ENCODE measurements at places on chromosomes 6 and 20.

DNA sequence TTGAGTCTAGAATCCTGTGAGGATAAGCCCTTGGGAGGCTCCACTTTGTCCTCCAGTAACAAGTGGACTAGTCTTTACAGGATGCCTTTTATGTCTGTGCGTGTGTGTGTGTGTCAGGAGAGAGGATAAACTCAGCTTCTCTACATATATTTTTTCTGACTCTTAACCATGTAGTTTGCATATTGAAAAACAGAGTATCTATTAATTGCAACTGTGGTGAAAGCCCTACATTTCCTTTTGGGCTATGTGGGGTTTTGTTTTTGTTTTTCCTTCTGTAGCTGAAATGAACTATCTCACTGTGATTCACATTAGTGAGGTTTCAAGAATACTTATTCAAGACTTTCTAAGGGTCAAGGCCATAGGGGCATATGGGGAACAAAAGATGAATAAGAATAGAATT, 17.7 kb downstream of the TPBG start:
- no peak for DNase-seq

DNA sequence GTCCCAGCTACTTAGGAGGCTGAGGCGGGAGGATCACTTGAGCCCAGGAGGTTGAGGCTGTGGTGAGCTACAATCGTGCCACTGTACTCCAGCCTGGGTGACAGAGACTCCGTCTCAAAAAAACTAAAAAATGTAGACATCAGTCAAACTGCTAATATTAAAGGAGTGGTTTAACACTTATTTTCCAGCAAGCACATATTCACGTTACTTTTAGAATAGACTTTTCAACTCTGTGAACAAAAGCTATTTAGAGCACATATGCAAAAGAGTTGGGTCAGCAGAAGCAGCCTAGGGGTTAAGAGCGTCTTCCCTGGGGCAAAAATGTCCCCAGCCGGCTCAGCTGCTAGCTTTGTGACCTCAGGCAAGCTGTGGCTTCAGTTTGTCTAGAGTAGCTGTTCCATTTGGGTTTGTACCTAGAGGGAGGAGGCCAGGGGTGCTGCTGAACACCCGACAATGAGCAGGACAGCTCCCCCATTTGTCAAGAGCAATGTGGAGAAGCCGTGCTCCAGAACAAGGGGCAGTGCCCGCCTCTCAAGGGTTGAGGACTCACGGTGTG, 62.5 kb upstream of the PTGIS start:
- no peak for DNase-seq

DNA sequence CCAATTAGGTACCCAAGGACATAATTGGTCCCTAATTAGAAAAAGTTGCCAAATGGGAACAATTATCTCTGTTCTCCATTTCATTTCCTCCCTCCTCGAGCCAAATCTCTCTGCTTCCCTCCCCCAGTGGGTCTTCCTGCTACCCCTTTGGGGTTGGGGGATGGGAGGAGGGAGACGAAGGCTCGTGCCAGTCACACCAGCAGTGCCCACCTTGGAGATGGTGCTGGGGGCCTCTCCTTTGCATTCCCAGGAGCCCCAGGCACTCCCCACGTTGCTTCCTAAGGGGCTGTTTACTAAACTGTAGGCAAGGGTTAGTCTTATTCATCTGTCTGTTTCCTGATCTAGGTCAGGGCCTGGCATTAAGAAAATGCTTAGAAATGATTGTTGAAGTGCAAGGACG, 33.1 kb downstream of the MDFI start:
- DNase-seq, result no peak

DNA sequence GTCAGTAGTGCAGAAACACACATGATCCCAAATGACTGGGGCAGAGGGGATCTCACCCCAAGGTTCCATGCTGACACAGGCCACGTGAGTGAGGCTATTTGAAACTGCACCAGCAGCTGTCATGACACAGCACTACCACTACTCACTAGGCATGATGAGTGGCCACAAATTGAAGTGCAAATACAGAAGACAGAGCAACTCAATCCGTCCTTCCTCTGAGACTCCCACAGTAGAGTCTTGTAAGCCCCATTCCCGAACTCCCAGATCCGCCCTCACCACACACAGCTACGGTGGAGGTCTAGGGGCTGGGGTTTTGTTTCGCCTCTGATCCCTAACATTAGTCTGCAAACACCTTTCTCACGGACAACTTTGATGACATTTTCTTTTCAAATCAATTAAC, 113.3 kb upstream of the NUP153 start:
- DNase-seq, result no peak
